ENCODE measurements at places on chromosomes 16 and 17.

DNA sequence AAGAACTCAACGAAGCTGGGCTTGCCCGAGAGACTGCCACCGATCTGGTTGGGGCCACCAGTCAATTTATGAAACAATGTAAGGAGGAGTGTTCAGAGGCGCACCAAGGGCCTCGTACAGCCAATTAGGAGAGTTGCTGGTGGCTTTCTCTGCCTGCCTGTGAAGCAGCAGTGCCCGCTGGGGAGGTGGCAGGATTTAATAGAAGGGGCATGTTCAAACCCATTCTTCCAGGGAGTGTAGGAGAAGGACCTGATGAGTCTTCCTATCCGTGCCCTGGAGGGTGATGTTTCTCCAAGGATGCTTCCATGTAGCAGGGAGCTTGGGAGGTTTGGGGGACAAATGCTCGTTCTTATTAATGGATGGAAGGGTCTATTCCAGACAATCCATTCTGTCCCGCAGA is 178.4 kb downstream of the CCDC182 start:
- no peak overlapping the region for H3K27ac ChIP-seq
- H3K4me1 ChIP-seq: peaks cover 23% of the 10 kb centered on the region
- H3K4me3 ChIP-seq: no peak overlapping the region
- no peaks in the 10 kb centered on the region for H3K36me3 ChIP-seq
- no peaks in the 10 kb centered on the region for H3K27me3 ChIP-seq
- DNase-seq: no peak

GRCh38 chr17:74024871-74025531 is 178.5 kb upstream of the RPL38 start:
- H3K36me3 ChIP-seq: no peaks in the 10 kb centered on the region
- no peaks in the 10 kb centered on the region for H3K4me1 ChIP-seq
- no peak overlapping the region for H3K27ac ChIP-seq
- no peak for DNase-seq
- no peak overlapping the region for H3K4me3 ChIP-seq

DNA sequence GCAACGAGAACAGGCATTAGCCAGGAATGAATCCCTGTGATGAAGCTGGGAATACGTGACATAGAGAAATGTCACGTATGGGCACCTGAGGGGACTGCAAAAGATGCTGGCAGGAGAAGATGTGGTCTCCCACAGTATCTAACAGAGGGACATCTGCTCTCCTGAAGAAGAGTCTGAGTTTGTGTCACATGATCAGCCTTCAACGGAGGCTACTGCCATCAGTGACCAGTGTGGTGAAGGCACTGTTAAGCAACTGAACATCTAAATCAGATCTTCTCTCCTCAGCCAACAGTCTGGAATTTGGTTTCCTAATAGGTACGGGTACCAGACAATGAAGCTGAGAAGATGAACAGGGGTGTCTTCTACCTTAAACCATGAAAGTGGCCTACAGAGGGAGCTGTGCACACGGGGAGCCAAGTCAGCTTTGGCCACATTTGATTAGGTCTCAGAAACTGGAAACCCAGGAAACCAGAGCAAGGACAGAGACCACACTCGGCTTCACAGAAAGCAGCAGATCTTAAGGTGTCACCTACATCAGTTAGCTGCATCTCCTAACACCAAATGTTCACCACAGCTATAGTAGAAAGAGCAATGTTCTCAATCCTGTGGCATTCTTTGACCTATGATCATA is 41.8 kb downstream of the BRD7 start:
- no peaks in the 10 kb centered on the region for H3K27me3 ChIP-seq
- H3K4me1 ChIP-seq: no peaks in the 10 kb centered on the region
- H3K27ac ChIP-seq: no peak overlapping the region
- DNase-seq: no peak
- no peak overlapping the region for H3K4me3 ChIP-seq
- peaks cover 6% of the 10 kb centered on the region for H3K36me3 ChIP-seq

GRCh38 chr16:24036614-24037013 is 200.8 kb downstream of the PRKCB start:
- no peaks in the 10 kb centered on the region for H3K36me3 ChIP-seq
- no peak overlapping the region for H3K27ac ChIP-seq
- H3K4me1 ChIP-seq: no peaks in the 10 kb centered on the region
- DNase-seq: no peak
- H3K4me3 ChIP-seq: no peak overlapping the region

DNA sequence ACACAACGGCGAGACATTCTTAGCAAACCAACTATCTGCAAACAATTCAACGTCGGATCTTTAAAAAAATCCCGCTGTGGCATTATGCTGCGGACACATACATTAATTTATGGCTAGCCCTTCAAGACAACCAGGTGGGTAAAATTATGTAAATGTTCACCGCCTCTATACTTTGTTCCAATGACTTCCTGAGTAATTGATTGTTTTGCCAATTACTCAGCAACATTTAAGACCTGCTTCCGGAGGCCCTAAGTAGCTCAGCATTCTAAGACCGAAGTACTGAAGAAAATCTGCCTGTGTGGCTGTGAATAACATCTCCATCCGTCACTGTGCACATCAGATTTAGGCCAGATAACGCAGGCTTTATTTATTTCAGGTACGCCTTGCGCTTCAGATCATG is 23.3 kb downstream of the QPRT start:
- no peak overlapping the region for H3K4me3 ChIP-seq
- H3K4me1 ChIP-seq: no peaks in the 10 kb centered on the region
- DNase-seq: no peak
- no peaks in the 10 kb centered on the region for H3K36me3 ChIP-seq
- peaks cover 41% of the 10 kb centered on the region for H3K27me3 ChIP-seq
- no peak overlapping the region for H3K27ac ChIP-seq

DNA sequence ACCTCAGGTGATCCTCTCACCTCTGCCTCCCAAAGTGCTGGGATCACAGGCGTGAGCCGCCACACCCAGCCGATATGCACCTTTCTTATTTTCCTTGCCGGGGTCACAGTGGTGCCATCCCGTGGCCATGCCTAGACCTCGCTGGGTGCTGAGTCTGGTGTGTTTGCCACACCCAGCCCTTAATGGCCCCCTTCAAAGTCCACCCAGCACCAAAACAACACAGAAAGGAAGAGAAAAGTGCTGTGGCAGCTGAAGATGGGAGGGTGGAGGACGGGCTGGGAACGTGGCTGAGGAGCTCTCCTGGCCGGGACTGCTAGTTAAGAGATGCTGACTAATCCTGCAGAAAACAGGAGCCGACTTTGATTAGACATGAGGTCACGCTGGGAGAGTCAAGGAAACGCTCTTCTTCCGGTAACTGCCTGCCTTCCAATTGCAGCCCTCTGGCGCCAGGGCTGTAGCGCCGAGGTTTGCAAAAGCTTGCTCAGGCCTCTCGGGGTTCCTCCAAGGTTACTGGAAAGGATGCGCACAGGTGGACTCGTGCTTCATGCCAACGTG is 10.9 kb downstream of the SLC43A2 start:
- H3K27me3 ChIP-seq: no peaks in the 10 kb centered on the region
- no peak overlapping the region for H3K27ac ChIP-seq
- H3K36me3 ChIP-seq: peaks cover 15% of the 10 kb centered on the region
- no peak overlapping the region for H3K4me3 ChIP-seq

GRCh38 chr17:7048968-7049367 is 5.1 kb upstream of the SLC16A11 start:
- no peak overlapping the region for H3K27ac ChIP-seq
- no peak overlapping the region for H3K4me3 ChIP-seq
- DNase-seq: no peak
- H3K36me3 ChIP-seq: no peaks in the 10 kb centered on the region
- H3K27me3 ChIP-seq: peaks cover 68% of the 10 kb centered on the region
- H3K4me1 ChIP-seq: no peaks in the 10 kb centered on the region

DNA sequence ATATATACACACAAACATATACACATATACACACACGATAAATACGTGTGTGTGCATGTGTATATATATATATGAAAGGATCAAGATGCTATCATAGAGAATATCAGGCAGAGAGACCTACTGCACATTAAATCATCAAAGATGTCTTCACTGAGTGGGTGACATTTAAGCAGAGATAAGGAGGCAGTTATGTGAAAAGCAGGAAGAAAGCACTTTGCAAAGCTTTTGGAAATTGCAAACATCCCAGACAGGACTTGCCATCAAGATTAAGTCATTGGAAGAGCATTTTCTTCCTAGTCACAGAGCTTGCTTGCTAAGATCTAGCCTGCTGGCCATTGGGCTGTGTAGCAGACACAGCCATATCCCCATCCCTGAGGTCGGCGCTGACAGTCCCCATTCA is 56.4 kb downstream of the VAT1L start:
- no peaks in the 10 kb centered on the region for H3K36me3 ChIP-seq
- H3K4me1 ChIP-seq: no peaks in the 10 kb centered on the region
- H3K27me3 ChIP-seq: no peaks in the 10 kb centered on the region

- no peaks in the 10 kb centered on the region for H3K27me3 ChIP-seq
- no peak overlapping the region for H3K27ac ChIP-seq
- no peak overlapping the region for H3K4me3 ChIP-seq
- peaks cover 87% of the 10 kb centered on the region for H3K36me3 ChIP-seq
These were observed 64.9 kb downstream of the ARHGAP17 start for GRCh38 chr16:24950275-24950674.

DNA sequence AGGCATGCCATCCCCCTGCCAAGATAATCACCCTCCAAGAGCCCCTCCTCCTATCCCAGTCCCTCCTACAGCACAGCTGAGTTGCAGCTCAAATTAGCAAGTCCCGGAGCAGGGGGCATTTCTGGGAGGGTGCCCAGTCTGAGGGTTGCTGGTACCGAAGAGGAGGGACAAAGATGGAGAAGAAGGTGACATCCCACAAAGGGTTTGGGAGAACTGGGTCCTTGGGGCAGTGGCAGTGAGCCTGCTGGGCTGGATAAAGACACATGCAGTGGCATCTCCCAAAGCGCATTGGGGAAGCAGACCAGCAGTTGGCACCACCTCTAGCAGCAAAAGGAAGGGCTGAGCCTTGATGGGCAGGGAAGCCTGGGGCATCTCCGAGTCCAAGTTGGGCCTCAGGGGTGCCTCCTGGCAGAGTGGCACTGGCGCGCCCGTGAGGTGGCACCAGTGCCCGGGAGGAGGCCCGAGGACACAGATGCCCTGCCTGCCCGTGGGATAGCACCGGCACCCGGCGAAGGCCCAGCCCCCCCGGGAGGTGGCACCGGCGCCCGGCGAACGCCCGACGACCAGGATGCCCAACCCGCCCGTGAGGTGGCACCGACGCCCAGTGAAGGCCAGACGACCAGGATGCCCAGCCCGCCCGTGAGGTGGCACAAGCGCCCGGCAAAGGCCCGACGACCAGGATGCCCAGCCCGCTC is 622 bp downstream of the TOM1L2 start:
- peak; percentile 25 for DNase-seq
- H3K27ac ChIP-seq: peak overlapping the region; percentile 88
- no peaks in the 10 kb centered on the region for H3K27me3 ChIP-seq
- no peaks in the 10 kb centered on the region for H3K4me1 ChIP-seq

DNA sequence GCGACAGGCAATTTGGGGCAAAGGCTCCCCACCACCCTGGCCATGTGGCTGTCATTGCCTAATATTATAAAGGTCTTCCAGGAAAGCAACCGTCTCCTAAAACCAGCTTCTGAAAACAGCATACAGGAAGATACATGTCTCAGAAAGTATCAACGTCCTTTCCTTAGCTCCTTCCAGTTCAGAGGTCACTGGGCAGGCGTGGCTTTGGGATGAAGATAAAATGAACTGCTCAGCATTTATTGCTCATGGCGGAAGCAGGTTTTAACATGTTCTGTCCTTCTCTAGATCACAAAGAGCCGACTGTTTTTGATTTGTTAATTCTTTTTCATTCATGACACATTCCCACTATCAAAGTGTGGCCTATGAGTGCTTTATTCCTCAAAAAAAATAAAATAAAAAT is 8.0 kb downstream of the CFAP20 start:
- no peaks in the 10 kb centered on the region for H3K27me3 ChIP-seq
- H3K36me3 ChIP-seq: peaks cover 5% of the 10 kb centered on the region
- H3K4me1 ChIP-seq: peaks cover 29% of the 10 kb centered on the region
- H3K4me3 ChIP-seq: no peak overlapping the region

DNA sequence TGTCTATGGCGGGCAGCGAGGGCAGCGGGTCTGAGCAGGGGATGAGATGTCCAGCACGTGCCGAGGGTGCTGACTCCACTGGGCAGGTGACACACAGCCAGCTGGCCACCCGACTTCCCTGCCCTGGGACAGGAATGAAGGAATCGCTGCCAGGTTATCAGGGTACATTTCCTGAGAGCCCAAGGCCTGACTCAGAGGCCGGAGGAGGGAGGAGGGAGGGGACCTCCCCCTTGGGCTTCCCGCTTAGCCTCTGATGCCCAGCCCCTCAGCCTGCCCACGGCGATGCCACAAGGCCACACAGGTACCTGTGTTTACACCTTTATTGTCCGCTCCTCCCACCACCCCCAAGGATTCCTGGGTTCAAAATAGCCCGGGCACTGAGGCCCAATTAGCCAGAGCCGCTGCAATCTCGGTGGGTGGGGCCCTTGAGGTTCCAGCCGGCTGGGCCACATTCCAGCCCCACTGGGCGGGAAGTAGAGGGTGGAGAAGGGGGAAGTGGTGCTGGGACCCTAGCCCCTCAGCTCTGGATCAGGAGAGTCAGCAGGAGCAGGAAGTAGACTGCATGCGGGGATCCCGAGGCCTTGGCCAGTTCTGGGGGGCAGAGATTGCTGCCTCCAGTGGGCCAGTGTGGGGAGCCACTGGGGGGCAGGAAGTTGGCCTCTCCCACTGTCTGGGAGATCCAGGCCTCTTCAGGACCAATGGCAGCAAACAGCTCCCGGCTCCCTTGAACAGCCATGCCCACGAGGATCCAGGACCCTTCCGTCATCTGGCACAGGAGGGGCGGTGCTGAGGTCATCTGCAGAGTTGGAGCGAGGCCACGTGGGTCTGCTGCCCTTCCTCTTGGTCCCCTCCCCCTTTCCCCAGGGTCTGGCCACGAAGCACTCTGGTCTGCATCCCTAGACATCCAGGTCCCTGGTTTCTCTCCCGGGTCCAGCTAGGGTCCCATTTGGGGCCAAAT is 3.4 kb upstream of the PRSS8 start:
- no peaks in the 10 kb centered on the region for H3K36me3 ChIP-seq
- H3K27ac ChIP-seq: no peak overlapping the region
- peaks cover 15% of the 10 kb centered on the region for H3K4me1 ChIP-seq
- DNase-seq: no peak
- peak overlapping the region; percentile 12 for H3K4me3 ChIP-seq

DNA sequence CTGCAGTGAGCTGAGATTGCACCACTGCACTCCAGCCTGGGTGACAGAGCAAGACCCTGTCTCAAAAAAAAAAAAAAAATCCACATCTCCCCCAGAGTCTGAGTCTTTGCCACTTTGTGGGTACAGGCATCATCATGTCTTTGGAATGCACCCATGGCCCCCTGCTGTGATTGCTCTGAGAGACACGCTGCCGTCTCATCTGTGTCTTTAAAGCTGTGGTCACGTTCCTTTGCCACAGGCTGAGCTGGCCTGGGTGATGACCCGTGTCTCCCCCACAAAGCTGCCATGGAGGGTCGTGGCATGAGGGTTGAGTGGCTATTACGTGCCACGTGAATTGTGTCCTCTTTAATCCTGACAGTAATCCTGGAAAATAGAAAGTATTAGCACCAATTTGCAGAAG is 20.2 kb downstream of the CRISPLD2 start:
- H3K27me3 ChIP-seq: no peaks in the 10 kb centered on the region
- DNase-seq: no peak
- no peak overlapping the region for H3K27ac ChIP-seq
- H3K4me3 ChIP-seq: no peak overlapping the region
- no peaks in the 10 kb centered on the region for H3K36me3 ChIP-seq
- H3K4me1 ChIP-seq: peaks cover 38% of the 10 kb centered on the region
